ENCODE measurements at places on chromosomes 1 and 21.
A peak's percentile ranks its signal among the peaks of the same experiment; 100 is the strongest.

DNA sequence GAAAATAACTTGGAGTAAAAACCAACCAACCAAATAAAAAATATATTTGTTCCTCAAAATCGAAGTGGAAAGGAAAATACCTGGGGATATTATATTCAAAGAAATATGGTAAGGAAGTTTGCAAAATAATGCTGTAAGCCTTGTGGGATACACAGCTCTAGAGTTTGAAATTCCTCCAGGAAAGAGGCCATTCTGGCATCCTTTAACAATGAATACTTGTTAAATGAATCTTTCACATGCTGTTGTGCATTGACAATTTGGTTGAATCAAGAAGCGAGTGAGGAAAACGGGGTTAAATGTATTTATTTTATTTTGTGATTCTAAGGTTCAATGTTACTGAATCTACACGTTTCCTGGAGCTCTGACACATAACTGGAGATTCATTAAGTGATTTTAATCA is 30.5 kb upstream of the NTNG1 start:
- DNase-seq: peak; percentile 15

DNA sequence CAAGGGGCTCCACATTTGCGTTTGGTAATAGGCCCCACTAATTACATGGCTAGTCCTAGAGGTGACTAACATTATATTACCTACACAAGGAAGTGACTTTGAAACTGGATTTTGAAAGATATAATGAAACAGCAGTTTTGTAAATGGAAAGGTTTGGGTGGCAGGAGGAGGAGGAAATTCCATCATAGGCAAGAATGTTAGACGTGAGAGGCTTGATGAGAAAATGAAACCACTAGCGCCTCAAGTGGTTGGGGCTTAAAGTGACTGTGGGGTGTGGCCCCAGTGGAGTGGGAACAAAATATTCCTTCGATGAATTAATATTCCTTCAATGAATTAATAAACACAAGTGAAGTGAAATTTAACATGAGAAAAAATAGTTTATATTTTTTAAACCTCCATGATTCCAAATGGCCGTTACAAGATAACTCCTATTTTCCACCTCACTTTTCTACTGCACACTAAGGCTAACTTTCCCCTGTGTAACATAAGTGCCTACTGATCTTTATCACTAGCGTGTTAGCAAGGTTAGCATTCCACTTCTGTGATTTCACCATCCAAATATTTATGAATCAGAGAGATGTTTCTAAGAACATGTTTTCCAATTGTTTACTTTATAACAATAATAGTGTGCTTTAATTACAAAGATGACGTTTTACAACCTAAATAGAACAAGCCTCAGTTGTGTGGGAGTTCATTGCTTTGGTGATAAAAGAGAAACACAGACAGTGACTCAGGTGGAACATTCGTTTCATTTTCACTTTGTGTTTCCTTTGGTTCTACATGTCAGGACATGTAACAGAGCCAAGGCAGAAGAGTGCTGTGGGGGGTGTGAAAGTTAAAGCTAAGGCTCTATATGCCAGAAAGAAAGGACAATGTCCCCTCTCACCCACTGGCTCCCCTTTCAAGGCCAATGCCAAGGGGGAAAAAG is 12.5 kb upstream of the ATF3 start:
- DNase-seq: no peak

DNA sequence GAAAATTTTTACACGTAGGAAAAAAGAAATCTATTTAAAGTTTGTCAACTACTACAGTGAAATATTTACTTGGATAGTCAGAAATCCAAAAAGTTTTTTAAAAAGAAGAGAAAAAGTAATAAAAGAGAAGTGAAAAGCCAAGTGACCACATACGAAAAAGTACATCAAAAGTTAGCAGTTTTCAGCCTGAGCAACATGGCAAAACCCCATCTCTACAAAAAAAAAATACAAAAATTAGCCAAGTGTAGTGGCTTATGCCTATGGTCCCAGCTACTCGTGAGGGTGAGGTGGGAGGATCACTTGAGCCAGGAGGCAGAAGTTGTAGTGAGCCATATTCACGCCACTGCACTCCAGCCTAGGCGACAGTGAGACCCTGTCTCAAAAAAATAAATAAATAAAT is 5.2 kb upstream of the MR1 start:
- no peak for DNase-seq

DNA sequence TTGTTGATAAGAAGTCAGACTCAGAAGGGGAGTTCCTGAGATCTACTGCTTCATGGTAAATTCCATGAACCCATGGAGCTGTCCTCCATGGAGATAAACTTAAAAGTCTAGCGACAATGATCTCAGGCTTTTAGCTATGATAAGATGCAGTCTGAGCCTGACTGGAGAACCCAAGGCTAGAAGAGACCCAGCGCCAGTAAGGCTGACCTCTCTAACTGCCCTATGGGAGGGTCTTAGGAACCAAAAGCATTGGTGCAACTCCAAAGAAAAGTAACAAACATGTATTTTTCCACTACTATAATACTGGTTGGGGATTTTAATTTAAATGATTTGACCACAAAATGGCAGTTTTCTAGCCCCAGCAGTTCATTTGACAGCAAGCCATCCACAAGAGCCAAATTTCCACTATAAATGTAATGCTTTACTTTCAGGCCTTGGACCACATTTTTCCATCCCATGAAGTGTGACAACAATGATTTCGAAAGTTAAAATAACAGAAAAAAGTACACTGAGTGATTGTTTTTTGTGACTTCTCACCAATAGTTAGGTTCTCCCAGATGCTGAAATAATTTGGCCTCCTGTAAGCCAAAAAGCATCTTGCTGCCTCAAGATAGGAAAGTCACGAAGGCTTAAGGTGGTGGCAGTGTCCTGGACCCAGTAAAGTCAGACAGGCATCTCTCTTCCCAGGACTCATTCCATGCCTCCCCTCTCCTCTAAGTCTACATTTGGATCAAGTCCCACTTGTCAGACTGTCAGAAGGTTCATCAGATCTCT is 43.1 kb upstream of the EXOSC10 start:
- DNase-seq: no peak

Measured in eye (tissue), 1 donor.